ENCODE measurements at places on chromosomes 1 and 21. TPM values are rescaled to one million over a fixed set of nuclear protein-coding genes. Genes with fewer than 3 reads are reported as not detected.

TMPRSS15 gene
- total RNA-seq: not detected

LCE2C gene
- total RNA-seq: not detected

S100A8 gene
- total RNA-seq: 266 TPM

NTMT2 gene
- not detected for total RNA-seq

HIPK1 gene
- total RNA-seq: 77.8 TPM

BSND gene
- not detected for total RNA-seq

RGSL1 gene
- not detected for total RNA-seq

NECAP2 gene
- total RNA-seq: 78.1 TPM

SV2A gene
- 1.7 TPM for total RNA-seq

GBP6 gene
- total RNA-seq: 0.12 TPM

GUCA2B gene
- total RNA-seq: not detected

MEGF6 gene
- 96.6 TPM for total RNA-seq

KRTAP19-3 gene
- total RNA-seq: not detected

KRTAP6-3 gene
- not detected for total RNA-seq

CR1 gene
- total RNA-seq: 11.4 TPM

FAM72B gene
- total RNA-seq: 0.55 TPM

OR4F29 gene
- not detected for total RNA-seq

VWA5B1 gene
- total RNA-seq: 0.09 TPM

GREM2 gene
- 0.64 TPM for total RNA-seq

MNDA gene
- total RNA-seq: 45.5 TPM

SPRR2E gene
- not detected for total RNA-seq

GORAB gene
- total RNA-seq: 13.9 TPM

LAX1 gene
- total RNA-seq: 3.0 TPM

RIPPLY3 gene
- not detected for total RNA-seq

NR5A2 gene
- 8.1 TPM for total RNA-seq

APCS gene
- not detected for total RNA-seq

LRRC38 gene
- 0.17 TPM for total RNA-seq

Data from upper lobe of right lung (tissue), 1 donor.